Upper lobe of left lung (tissue), 6 donors: ENCODE measurements at places on chromosomes 16 and 17. TPM values are rescaled to one million over a fixed set of nuclear protein-coding genes. Genes with fewer than 3 reads are reported as not detected.
A peak's percentile ranks its signal among the peaks of the same experiment; 100 is the strongest.

GRCh38 chr17:4939546-4939795, 375 bp downstream of the SLC25A11 start:
- DNase-seq = peak; percentile 35
- H3K27ac ChIP-seq = peak overlapping the region; percentile 84
- H3K36me3 ChIP-seq = peaks cover 16% of the 10 kb centered on the region
- no peaks in the 10 kb centered on the region for H3K27me3 ChIP-seq

DNA sequence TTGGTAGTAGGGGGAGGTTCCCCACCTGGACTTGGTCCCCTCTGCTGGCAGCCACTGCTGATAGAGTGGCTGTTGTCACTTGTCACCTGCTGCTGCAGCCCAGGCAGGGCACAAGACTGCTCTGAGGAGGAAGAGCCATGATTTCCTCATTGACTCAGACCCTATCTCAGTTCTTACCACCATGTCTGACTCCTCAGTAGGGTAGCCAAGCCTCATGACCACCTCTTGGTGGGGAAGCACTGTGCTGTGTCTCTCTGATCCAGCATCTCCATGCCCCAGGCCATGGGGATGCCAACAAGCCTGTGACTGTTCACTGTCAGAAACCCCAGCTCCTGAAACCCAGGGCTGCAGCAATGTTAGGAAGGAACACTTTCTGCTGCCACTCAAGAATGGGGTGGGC, 173.0 kb downstream of the WSCD1 start:
- no peak for DNase-seq
- H3K4me3 ChIP-seq = no peak overlapping the region
- no peak overlapping the region for H3K27ac ChIP-seq
- H3K36me3 ChIP-seq = no peaks in the 10 kb centered on the region
- H3K4me1 ChIP-seq = no peaks in the 10 kb centered on the region

- H3K36me3 ChIP-seq = no peaks in the 10 kb centered on the region
- H3K27me3 ChIP-seq = no peaks in the 10 kb centered on the region
- no peak overlapping the region for H3K4me3 ChIP-seq
- no peak overlapping the region for H3K27ac ChIP-seq
These were observed 95.7 kb downstream of the ELAC2 start for GRCh38 chr17:12922120-12922519.

The KRT28 gene
- total RNA-seq = not detected

DNA sequence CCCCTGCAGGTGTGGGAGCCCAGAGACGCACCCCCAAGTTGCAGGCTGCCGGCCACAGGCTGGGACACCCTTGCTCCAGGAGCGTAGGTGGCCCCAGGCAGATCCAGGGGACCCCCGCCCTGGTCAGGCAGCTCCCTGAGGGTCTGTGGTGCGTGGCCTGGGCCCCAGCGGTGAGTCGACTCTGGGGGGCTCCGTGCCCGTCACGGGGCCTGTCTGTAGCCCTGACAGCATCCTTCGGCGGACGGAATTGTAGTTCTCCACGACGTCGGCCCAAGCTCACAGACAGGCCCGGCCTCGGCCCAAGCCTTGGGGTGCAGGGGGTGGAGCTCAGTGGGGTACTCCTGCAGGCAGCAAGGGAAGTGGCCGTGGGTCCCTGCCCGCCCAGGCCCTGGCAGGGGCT, 82.9 kb downstream of the LMF1 start:
- no peaks in the 10 kb centered on the region for H3K4me1 ChIP-seq
- no peak overlapping the region for H3K4me3 ChIP-seq
- peak; percentile 80 for DNase-seq
- H3K27me3 ChIP-seq = no peaks in the 10 kb centered on the region

- no peaks in the 10 kb centered on the region for H3K4me1 ChIP-seq
- no peak overlapping the region for H3K27ac ChIP-seq
- no peak for DNase-seq
- peaks cover 17% of the 10 kb centered on the region for H3K36me3 ChIP-seq
These were observed 5.4 kb upstream of the ITGA2B start for GRCh38 chr17:44394833-44395232.

The ZDHHC7 gene
- total RNA-seq = 79.9 TPM
